HepG2 (cell line): ENCODE measurements at places on chromosomes 12 and 14.

- DNase-seq, result no peak
- no peak overlapping the region for H3K27ac ChIP-seq
- H3K27me3 ChIP-seq, result peaks cover 18% of the 10 kb centered on the region; the same call in 2 of the 3 replicates
- H3K4me3 ChIP-seq, result no peak overlapping the region
- H3K36me3 ChIP-seq, result no peaks in the 10 kb centered on the region
Measured at GRCh38 chr12:130398100-130398848, 60.6 kb downstream of the PIWIL1 start.

GRCh38 chr12:68959891-68960464 is 27.0 kb upstream of the CPM start:
- DNase-seq, result no peak
- no peaks in the 10 kb centered on the region for H3K36me3 ChIP-seq
- no peak overlapping the region for H3K27ac ChIP-seq
- no peaks in the 10 kb centered on the region; the same call in 2 of the 3 replicates for H3K27me3 ChIP-seq
- H3K4me3 ChIP-seq, result no peak overlapping the region

DNA sequence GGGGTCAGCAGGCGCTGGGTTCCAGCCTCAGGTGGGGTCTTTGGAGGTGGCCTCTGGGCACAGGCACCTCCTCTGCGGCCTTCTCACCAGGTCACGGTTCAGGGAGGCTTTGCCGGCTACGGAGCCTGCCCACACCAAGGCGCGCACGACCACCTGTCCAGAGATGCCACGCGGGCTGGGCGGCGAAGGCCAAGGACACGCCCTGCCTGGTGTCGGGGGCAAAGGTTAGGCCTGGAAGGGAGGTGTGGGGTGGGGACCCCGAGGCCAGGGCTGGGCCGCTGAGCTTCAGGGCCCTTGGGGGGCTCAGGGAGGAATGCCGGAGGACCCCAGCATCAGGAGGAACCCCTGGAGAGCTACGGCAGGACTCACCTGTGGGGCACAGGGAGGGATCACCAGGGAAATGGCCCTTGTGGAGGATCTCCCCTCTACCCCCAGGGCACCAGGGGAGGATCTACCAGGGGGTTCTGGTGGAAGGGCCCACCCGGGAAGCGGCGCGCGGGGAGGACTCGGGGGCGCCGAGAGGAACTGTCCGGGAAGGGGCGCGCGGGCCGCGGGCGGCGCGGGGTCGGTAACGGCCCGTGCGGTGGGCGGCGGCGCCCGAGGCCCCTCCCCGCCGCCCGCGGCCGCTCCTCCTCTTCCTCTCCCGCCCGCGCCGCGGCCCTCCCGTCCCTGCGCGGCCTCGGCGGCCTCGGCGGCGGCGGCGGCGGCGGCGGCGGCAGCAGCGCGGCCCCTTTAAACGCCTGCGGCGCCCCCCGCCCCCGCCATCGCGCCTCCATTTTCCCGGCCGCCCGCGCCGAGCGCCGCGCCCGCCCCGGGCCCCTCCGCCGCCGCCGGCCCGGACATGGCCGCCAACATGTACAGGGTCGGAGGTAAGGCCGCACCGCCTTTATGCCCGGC is at the start of gene MTA1:
Gene MTA1 (plus strand): TSS at position 633 of the 897 bp plus-strand sequence. CDS start 209 bp downstream, at position 842.
- peak; percentile 35 for DNase-seq
- H3K4me3 ChIP-seq, result peak within 1 kb of the TSS; percentile 92
- 0 out of 3 replicates have a peak, but pooled peaks cover 3% of the 10 kb centered on the region for H3K36me3 ChIP-seq
- H3K4me1 ChIP-seq, result peaks cover 47% of the 10 kb centered on the region
- peaks cover under 1% of the 10 kb centered on the region; the same call in 2 of the 3 replicates for H3K27me3 ChIP-seq

- no peak overlapping the region for H3K27ac ChIP-seq
- no peaks in the 10 kb centered on the region for H3K27me3 ChIP-seq
- peaks cover 8% of the 10 kb centered on the region; the same call in 1 of the 2 replicates for H3K4me1 ChIP-seq
- no peak for DNase-seq
- peak overlapping the region; percentile 64; the same call in 1 of the 2 replicates for H3K4me3 ChIP-seq
- no peaks in the 10 kb centered on the region for H3K36me3 ChIP-seq
Measured at GRCh38 chr14:59869381-59870255, 958 bp downstream of the RTN1 start.

DNA sequence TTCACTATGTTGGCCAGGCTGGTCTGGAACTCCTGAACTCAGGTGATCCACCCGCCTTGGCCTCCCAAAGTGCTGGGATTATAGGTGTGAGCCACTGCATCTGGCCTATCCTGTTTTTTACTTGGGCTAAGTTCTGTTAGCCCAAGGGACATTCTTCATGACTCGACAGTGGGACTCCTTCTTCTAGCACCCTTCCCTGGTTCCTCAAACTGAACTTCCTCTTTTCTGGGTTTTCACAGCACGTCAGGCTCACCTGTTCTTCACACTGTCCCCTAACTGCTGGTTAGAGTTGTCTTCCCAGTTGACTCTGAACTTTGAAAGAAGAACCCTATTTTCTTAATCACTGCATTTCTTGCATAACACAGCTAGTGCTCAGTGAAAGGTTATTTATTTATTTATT is 22.5 kb downstream of the CABP1 start:
- no peaks in the 10 kb centered on the region for H3K36me3 ChIP-seq
- no peak for DNase-seq
- no peak overlapping the region for H3K27ac ChIP-seq
- H3K27me3 ChIP-seq, result peaks cover 3% of the 10 kb centered on the region
- H3K4me1 ChIP-seq, result peaks cover 16% of the 10 kb centered on the region
- no peak overlapping the region for H3K4me3 ChIP-seq

DNA sequence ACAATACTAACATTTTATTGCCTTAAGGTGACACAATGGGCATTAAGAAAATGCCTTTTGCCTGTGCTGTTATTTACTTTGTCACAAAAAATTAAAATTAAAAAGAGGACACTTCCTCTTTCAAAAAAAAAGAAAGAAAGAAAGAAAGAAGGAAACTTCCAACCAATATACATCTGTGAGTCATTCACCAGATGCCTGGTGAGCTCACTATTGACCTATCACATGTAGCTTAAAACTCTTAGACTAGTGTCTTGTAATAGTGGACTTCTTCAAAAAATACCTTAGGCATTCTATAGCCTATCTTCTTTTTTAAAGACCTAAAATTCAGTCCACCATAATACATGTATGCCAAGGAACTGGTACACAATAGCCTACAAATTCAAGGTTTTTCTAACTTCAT is 4.9 kb upstream of the SOX5 start:
- no peaks in the 10 kb centered on the region for H3K27me3 ChIP-seq
- no peak overlapping the region for H3K4me3 ChIP-seq
- H3K27ac ChIP-seq, result no peak overlapping the region
- H3K4me1 ChIP-seq, result peaks cover 22% of the 10 kb centered on the region; the same call in 1 of the 2 replicates
- no peaks in the 10 kb centered on the region for H3K36me3 ChIP-seq

DNA sequence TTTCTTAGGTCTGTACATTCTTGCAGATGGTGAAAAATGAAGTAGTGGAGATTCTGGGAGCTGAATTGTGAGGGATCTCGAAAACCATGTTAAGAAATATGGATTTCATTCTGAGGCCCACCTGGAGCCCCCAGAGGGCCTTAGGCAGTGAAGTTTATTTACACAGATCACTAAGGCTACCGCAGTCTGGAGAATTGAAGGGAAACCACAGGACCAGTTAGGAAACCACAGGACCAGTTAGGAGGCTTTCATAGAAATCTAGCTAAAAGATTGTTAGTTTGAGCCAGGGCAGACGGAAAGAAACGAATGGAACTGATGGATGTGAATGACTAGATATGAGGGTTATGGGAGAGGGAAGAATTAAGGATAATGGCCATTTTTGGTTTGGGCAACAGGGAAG is 7.2 kb downstream of the CBLN3 start:
- no peaks in the 10 kb centered on the region; the same call in 1 of the 2 replicates for H3K27me3 ChIP-seq
- H3K4me3 ChIP-seq, result no peak overlapping the region

DNA sequence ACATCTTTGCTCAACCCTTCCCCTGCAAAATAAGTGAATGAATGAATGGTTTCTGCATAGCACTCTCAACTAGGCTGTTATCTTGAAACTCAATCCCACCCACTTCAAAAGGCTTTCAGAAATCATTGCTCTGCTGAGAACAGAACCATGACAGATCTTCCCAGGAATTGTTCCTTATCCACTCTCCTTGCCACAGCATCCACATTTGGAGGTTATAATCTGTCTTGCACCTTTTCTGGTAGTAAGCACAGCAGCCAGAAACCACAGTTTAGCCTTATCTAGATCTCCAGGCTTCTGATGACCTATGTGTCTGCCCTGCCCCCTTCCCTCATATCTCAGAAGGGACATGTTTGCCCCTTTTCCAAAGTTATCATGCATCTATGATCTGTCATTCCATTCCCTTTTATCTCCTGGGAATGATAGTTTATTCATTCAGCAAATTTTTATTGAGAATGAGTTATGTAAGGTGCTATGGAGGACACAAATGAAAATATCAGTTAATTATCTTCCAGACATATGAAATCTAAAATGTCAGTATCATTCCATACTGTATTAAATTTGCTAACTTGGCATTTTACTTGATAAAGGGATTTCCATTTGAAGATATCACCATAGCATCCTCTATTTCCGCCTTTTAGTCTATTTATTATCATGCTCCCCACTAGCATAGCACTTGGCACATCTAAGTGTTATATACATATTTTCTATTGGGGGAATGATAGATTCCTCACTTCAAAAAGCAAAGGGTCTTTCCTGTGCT is 21.4 kb downstream of the LGR5 start:
- DNase-seq, result no peak
- no peak overlapping the region for H3K27ac ChIP-seq
- H3K4me3 ChIP-seq, result no peak overlapping the region
- peaks cover 34% of the 10 kb centered on the region for H3K4me1 ChIP-seq
- H3K27me3 ChIP-seq, result no peaks in the 10 kb centered on the region

- H3K4me1 ChIP-seq, result peaks cover 18% of the 10 kb centered on the region
- H3K27ac ChIP-seq, result no peak overlapping the region
- H3K4me3 ChIP-seq, result no peak overlapping the region
- no peaks in the 10 kb centered on the region; the same call in 2 of the 3 replicates for H3K27me3 ChIP-seq
- no peaks in the 10 kb centered on the region for H3K36me3 ChIP-seq
Measured at GRCh38 chr12:12693111-12693671, 2.8 kb downstream of the GPR19 start.

DNA sequence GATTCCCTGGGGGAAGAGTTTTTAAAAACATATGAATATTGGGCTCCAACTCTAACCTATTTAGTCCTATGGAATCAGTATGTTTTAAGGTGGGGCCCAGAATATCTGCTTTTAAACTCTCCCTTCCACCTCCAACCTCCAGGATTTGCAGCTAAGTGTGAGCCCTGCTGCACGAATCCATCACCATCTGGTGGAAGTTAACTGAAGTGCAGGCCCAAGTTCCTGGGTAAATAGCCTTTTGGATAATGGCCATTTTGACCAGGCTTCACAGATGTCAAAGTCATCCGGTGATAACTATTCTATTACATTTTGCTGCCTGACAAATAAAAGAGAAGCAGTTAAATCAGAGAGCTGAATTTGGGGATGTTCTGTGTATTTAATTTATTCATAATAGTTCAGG is 58.1 kb upstream of the RMST start:
- H3K36me3 ChIP-seq, result no peaks in the 10 kb centered on the region
- no peaks in the 10 kb centered on the region; the same call in 2 of the 3 replicates for H3K27me3 ChIP-seq
- DNase-seq, result peak; percentile 51
- H3K27ac ChIP-seq, result no peak overlapping the region

- no peak for DNase-seq
- H3K4me1 ChIP-seq, result peaks cover 5% of the 10 kb centered on the region; the same call in 1 of the 2 replicates
- H3K4me3 ChIP-seq, result no peak overlapping the region
- H3K36me3 ChIP-seq, result no peaks in the 10 kb centered on the region
- H3K27me3 ChIP-seq, result no peaks in the 10 kb centered on the region
Measured at GRCh38 chr12:1282670-1283315, 291.8 kb downstream of the ERC1 start.

GRCh38 chr12:46154221-46154985 is 114.4 kb downstream of the SLC38A1 start:
- H3K4me1 ChIP-seq, result no peaks in the 10 kb centered on the region
- no peak overlapping the region for H3K27ac ChIP-seq
- H3K27me3 ChIP-seq, result no peaks in the 10 kb centered on the region
- no peak for DNase-seq

DNA sequence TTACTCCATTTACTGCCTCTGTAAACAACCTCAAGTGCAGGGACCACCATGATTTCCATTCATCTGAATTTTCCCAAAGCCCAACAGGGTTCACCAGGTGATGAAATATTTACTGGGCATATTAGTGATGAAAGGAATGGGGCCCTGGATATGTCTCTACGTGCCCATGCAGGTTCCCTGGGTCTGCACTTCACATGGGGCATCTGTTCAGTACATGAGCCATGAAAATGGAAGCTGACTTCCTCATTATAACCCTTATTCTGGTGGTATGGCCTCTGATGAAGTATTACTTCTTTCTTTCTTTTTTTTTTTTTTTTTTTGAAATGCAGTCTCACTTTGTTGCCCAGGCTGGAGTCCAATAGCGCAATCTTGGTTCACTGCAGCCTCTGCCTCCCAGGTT is 26.5 kb upstream of the CORO1C start:
- H3K36me3 ChIP-seq, result no peaks in the 10 kb centered on the region
- peaks cover 19% of the 10 kb centered on the region for H3K4me1 ChIP-seq
- no peak overlapping the region for H3K4me3 ChIP-seq
- H3K27ac ChIP-seq, result no peak overlapping the region
- no peaks in the 10 kb centered on the region for H3K27me3 ChIP-seq
- no peak for DNase-seq

DNA sequence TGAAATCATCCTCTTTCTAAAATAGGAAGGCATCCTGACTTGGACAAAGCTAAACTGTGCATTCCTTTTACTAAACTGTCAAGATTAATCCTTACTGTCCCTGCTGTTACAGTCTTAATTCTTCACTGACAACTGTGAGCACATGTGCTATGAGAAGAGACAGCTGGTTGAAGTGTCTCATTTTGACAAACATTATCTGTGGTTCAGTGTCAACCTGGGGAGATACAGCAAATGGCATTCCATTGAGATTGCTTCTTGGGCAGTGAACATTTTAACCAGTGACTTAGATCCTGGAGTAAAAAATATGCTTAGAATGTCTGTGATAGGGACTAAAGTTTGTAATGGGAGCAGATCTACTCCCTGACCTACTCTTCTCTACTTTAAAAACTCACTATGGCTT is 552.6 kb upstream of the ATP2B1 start:
- no peak overlapping the region for H3K4me3 ChIP-seq
- no peak for DNase-seq
- H3K36me3 ChIP-seq, result no peaks in the 10 kb centered on the region
- no peak overlapping the region for H3K27ac ChIP-seq
- H3K4me1 ChIP-seq, result no peaks in the 10 kb centered on the region
- H3K27me3 ChIP-seq, result no peaks in the 10 kb centered on the region

- H3K27me3 ChIP-seq, result no peaks in the 10 kb centered on the region
- no peak overlapping the region for H3K4me3 ChIP-seq
- no peak overlapping the region for H3K27ac ChIP-seq
- H3K36me3 ChIP-seq, result peaks cover 2% of the 10 kb centered on the region; the same call in 1 of the 2 replicates
Measured at GRCh38 chr14:50773632-50774541, 57.1 kb downstream of the NIN start.

GRCh38 chr14:69818758-69819191 is 21.7 kb upstream of the SLC10A1 start:
- no peak overlapping the region for H3K4me3 ChIP-seq
- peak; percentile 68 for DNase-seq
- no peak overlapping the region for H3K27ac ChIP-seq
- no peaks in the 10 kb centered on the region; the same call in 2 of the 3 replicates for H3K27me3 ChIP-seq
- peaks cover 12% of the 10 kb centered on the region for H3K4me1 ChIP-seq

- no peak overlapping the region for H3K27ac ChIP-seq
- H3K4me3 ChIP-seq, result no peak overlapping the region
- H3K4me1 ChIP-seq, result peaks cover 48% of the 10 kb centered on the region
Measured at GRCh38 chr14:68747393-68747792, 45.5 kb downstream of the ZFP36L1 start.
